ENCODE measurements at places on chromosomes 7 and 10. TPM values are rescaled to one million over a fixed set of nuclear protein-coding genes. Genes with fewer than 3 reads are reported as not detected.

The PPP1R17 gene
- total RNA-seq, result not detected

The SPDYE1 gene
- 0.13 TPM for total RNA-seq

The ERVW-1 gene
- total RNA-seq, result not detected

The TRIM4 gene
- 58.9 TPM for total RNA-seq

The PSMC2 gene
- total RNA-seq, result 55.1 TPM

The AASS gene
- 55.7 TPM for total RNA-seq

DNA sequence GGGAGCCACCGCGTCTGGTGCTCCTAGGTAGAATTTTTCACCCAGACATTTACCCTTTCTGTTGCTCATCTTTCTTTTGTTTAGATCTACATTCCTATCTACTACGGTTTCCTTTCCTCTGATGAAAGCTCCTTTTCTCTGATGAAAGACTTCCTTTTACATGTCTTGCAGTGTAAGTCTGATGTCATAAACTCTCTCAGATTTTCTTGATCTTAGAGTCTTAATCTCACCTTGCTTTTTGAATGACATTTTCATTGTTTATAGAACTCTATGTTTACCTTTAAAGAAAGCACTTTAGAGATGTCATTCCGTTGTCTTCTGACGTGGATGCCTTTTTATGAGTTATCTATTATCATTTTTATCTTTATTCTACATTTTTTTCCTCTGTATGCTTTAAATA lies 171.8 kb upstream of the MTPN start:
- no peak for DNase-seq

DNA sequence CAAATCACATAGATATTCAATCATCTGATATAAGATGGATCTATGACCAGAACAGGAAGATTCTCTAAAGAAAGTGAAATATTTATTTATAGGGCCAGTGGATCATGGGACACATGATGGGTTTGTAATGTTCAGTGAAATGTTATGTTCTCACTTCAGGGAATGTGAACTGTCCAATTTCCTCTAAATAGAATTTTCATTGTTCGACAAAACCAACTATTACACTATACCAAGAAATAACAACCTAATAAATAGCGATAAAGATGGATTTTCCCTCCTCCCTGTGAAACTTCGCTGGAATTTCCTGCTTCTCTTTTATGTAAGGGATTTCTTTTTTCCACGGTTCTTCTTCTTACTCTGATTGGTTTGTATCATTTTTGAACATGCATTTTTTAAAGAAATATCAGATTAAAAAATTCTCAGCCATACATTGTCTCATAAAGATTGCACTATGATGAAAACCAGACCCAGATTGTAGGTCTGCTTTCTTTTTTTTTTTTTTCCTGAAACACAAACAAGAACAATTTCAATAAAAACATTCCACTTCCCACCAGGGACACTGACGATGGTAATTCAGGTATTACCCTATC lies 139.8 kb upstream of the ZEB1 start:
- DNase-seq, result no peak

DNA sequence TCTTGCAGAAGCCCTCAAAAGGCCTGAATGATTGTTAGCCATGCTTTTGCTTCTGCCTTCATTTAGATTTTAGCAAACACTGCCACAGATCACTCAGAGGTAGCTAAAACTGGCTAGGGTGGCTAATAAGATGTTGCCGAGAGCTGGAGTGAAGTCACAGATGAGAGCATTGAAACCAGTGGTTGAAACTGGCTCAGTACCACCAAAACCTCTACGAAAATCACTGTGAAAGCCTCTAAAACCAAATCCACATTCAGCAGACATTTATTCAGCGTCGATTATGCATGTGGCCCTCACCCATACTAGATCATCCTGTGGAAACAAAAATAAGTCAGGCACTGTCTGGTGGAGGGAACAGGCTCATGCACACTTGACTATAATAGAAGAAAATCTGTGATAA lies 50.8 kb downstream of the PIK3CG start:
- no peak for DNase-seq

DNA sequence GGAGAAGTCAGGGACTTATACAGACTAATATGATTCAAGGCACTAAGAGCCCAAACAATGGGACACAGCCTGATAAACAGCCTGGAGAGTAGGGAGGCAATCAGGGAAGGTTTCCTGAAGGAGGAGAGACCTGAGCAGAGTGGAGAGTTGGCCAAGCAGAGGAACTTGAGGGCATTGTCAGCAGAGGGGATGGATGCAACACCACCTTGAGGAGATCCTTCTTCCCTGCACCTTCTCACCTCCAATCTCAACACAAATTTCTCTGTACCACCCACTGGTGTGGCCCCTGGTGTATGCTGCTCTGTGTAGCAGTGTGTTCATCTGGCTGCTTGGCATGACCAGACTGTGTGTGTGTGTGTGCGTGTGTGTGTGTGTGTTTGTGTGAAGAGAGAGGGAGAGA lies 146.2 kb downstream of the WDR11 start:
- no peak for DNase-seq

DNA sequence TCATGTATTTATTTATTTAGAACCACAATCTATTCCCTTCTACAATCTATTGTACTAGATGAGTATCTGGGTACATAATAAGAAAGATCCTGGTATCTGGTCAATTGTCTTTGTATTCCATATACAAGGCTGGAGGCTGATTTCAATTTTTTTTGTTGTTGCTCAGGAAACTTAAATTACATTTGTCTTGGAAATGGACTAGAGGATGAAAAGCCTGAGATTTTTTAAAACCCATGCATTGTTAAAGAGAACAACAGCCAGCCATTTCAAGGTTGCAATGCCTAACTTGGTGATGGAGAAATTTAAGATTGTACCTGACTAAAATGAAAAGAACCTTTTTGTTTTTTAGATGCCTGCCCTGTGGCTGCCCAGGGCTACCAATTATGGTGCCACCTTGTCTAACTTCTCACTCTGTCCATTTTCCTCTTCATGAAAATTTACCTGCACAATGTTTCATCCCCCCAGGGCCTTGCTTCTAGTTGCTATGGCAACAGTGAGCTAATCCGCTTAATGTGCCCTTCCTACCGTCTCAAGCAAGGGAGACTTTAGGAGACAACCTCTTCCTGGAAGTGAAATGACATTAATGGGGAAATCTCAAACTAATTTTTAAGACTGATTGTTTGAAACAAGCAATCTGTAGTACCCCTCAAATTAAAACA lies 203.7 kb upstream of the PHYHIPL start:
- DNase-seq, result no peak

DNA sequence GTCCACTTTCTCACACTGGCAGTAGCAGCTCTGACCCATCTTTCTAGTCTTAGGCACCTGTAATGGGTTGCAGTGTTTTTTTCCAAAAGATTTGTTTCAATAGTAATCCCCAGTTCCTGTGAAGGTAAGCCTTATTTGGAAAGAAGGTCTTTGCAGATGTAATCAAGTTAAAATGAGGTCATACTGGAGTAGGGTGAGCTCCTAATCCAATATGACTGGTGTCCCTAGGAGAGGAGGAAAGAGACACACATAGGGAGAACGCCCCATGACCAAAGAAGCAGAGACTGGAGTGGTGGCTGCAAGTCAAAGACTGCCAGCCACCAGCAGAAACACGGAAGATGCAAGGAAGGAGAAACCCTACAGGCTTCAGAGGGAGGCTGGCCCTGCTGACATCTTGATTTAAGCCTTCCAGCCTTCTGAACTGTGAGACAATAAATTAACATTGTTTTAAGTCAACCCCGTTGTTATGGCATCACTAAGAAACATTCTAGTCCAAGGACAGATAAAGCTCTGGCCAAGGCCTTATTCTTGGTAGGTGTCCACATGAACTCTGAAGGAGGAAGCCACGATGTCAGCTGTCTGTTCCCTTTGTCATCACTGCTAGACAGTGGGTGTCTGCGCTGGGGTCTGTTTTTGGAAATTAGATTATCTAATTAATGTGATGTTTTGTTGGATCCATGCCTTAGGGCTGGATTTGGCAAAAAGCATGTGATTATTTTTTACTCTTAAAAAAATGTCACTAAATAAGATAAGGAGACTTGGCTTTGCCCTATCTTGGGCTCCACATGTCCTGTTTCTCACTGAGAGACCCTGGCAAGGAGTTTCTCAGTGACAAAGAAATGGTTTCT lies 214.9 kb downstream of the KCNMA1 start:
- no peak for DNase-seq

DNA sequence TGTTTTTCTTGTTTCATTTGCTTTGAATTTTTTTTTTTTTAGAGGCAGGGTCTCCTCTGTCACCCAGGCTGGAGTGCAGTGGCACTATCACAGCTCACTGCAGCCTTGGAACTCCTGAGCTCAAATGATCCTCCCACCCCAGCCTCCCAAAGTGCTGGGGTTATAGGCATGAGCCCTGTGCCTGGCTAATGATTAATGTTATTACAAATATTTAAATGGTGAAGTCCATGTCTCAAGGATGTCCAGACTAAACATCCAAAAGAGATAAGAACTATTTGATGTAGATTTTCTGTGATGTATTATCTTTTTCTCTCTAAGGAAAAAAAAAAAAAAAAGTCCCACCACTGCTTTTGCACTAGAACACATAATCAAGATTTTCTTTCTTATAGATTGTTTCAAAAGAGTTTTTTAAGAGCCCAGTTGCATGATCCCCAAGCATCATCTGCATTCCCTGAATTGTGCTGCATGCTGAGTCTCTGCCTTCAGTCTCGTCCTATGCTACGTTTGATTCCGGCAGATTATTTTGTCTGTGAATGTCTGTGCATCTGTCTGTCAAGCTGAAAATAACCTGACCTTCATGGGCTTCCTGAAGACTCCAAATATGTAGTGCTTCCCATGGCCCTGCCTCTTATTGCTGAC lies 33.4 kb downstream of the MACROH2A2 start:
- DNase-seq, result no peak

DNA sequence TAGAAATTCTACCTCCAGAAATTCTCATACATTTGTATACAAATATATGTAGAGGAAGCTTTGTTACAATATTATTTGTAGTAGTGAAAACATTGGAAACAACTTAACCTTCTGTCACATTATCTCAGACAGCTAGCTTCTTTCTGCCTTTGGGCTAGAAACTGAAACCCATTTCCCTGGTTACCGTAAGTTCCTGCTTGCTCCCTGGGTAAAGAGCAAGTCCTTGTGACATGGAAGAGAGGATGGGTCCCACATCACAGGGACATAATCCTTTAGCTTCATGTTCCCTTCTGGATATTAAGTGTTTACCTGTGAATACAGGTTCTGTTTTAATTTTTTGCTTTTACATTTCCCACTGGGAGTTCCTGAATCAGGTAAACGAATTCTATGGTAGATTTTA lies 41.8 kb downstream of the KLHDC10 start:
- DNase-seq, result no peak

DNA sequence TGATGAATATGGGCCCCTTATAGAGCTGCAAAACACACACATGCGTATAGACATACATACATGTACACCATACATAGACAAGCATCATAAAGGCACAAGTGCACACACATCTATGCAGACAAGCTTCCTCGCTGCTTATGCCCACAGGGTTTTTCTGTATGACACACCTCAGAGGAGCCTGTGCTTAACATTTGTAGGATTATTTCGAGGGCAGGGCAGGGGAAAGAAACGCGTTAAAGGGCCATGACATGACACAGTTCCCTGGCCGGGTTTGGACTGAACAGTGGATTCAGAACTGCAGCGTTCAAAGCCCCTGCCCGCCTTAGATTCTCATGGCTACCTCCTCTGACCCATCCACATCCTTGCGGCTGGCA lies 44.8 kb downstream of the CHST3 start:
- DNase-seq, result no peak

- DNase-seq, result no peak
Observed at GRCh38 chr10:75492173-75492925, 60.9 kb downstream of the LRMDA start.

GRCh38 chr7:73811760-73812168 lies 19.0 kb upstream of the CLDN4 start:
- DNase-seq, result no peak

GRCh38 chr10:35432781-35433338 lies 96.6 kb downstream of the CCNY start:
- no peak for DNase-seq

Measured in ovary (tissue), 10 donors.